ENCODE measurements at places on chromosomes 1 and 21.
A peak's percentile ranks its signal among the peaks of the same experiment; 100 is the strongest.

GRCh38 chr1:21901473-21901847, 35.6 kb downstream of the HSPG2 start:
- DNase-seq: no peak

DNA sequence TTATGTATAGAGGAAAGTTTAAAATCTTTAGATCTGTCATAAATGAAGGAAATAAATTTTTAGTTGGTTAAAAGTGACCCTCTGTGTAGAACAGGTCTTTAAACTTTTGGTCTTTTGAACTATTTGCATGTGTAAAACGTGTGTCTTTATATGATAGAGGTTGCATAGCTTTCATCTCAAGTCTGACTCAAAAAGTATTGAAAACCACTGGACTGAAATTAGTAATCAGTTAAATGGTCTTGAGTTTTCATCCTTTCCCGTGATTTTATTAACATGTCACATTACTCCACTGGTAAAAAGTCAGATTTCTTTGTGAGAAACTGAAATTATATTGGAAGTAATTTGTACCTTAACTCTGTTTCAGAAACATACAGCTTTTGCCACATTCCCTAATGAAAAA, 1.8 kb downstream of the RNPC3 start:
- no peak for DNase-seq

GRCh38 chr1:198424441-198424840, 116.0 kb downstream of the ATP6V1G3 start:
- no peak for DNase-seq

DNA sequence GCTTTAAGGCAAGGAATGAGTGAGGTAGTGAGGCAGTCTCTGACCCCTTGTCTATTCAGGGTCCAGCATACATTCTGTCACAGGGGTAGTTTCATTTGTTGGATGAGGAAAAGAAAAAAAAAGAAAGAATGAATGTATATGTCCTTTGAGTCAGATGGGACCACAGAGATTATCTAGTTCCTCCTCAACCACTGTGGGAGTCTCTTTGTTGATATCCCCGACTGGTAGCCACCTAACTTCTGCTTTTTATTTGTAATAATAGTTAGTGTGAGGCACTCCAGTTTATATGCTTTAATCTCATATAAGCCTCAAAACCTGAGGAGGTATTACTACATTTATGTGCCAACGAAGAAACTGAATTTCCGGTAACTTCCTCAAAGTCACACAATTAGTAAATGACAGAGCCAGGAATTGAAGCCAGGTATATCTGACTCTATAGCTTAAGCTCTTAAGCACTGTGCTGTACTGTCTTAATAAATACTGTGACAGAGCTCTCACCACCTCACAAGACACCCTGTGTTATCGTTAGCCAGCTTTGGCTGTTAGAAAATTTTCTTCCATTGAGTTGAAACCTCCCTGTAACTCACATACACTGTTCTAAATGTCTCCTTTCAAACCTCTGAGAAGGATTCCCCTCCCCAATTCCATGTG, 82.2 kb downstream of the MDM4 start:
- DNase-seq: no peak

DNA sequence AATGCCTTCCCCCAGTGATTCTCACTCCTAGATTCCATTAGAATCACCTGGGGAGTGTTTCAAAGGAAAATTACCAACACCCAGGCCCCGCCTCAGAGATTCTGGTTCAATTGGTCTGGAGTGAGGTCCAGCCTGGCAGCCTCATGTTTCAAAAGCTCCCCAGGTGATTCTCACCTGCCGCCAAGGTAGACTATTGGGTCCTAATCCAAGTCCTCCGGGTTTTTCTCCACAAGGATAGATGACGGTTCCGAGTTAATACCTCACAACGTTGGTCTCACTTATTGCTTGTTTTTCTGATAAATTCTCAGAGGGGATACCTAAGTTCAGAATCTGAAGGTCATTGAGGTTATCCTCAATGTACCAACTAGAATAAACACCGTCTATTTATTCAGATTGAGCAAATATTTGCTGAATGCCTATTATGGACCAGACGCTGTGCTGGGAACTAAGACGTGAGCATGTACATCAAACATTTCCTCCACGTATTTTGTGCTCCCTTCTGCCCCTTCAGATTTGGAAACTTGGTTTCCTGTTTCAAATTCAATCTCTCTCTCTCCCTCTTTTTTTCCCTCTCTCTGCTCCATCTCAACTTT, 97.5 kb downstream of the SEC16B start:
- no peak for DNase-seq

- DNase-seq: no peak
Observed at GRCh38 chr1:165395478-165395877, 39.0 kb upstream of the LMX1A start.

DNA sequence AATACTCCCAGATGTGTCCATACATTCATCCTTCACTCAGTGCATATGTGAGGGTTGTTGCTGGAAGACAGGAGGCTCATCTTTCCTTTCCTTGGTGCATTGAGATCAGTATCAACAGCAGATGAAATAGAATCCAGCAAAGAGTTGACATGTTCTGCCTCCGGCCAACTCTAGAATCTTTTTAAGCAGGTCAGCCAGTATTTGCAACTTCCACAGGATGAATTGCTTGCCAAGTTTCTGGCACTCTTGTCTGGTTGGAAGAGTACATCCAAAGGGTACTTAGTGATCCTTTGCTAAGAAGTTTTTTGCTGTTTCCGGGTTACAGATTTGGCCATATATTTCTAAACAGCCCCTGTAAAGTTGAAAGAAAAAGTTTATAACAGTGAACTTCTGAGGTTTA, 21.1 kb downstream of the SYNC start:
- no peak for DNase-seq

DNA sequence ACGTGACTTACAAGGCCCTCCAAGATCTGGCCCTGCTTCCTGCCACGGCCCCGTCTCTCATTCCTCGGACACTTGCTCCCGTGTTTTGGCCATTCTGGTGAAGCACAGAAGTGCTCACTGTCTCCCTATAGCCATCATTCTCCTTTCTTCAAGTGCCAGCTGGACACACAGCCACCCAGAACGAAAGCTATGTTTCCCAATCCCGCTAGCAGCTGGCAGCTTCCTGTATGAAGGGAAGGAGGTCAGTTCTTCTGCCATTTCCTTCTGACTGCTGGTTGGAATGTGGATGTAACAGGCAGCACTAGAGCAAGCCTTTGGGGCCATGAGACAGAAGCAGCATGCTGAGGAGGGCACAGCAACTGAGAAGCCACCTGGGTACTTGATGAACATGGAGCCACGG, 82.8 kb downstream of the TGFBR3 start:
- no peak for DNase-seq

DNA sequence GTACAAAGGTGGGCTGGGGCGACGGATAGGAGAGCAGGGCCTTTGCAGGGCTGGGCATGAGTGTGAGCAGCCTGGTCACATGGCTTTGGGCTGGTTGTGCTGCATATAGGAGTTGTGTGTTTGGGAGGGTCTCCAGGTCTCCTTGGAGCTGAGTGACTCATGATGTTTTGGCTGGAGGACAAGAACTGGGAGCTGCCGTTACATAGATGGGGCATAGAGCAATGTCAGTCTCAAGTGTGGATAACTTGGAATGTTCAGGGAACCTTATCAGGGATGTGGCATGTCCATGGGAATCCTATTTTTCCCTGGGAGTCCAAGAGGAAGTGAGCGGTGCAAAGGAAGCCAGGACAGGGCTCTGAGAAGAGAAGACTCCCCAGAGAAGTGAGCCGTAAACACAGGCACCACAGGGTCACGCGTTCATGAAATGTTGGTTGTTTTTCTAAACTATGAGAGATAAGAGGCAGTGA, 136.4 kb upstream of the KCNE2 start:
- no peak for DNase-seq

DNA sequence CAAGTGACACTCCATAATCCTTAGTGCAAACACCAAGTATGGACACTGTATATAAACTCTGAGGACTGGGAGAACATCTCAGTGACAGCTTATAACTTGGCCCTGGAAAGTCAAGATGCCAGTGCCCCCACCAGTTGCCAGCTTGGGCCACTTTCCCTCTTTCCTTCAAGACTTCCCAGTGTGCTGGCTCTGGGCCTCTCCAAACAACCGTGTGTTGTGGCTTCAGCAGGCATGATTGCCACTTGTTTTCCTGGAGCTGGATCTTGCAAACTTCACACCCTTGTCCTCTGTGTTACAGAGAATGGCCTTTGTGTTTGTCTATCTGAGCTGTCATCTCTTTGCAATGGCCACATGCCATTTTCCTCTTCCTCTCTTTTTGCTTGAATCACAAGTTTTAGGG, 37.0 kb downstream of the CCDC185 start:
- DNase-seq: no peak

DNA sequence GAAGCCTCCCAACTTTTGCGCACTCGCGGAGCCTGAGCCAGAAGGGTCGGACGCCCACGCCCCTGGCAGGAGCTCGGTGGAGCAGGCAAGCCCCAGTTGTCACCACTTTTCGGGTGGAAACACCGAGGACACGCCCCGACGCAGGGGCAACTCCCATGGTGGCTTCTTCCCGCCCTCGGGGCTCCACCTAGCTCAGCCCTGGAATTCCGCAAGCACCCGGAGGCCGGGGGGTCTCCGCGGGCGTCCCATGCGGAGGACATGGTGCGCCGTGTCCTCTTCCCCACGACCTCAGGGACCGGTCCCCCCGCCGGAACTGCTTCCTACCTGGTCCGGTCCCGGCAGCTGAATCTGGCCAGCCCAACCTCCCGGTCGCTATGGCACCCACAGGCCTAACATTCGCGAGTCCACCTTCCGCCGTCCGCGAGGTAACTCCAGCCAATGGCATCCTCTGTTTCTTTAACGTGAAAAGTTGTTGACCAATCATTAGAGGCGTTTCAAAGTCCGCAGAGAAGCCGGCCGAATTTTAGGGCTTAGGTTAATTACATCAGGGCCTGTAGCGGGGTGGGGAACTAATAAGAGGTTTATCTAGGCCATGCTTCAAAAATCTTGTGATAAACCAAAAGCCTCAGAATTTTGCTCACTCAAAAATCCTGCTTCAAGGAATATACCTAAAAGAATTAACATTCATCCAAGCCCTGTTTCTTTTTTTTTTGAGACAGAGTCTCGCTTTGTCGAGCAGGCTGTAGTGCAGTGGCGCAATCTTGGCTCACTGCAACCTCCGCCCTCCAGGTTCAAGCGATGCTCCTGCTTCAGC, at the start of gene STPG1:
TSS of gene STPG1 (minus strand) at position 433 of the 814 bp plus-strand sequence. CDS start 12,394 bp downstream, outside the sequence.
- peak; percentile 74 for DNase-seq

DNA sequence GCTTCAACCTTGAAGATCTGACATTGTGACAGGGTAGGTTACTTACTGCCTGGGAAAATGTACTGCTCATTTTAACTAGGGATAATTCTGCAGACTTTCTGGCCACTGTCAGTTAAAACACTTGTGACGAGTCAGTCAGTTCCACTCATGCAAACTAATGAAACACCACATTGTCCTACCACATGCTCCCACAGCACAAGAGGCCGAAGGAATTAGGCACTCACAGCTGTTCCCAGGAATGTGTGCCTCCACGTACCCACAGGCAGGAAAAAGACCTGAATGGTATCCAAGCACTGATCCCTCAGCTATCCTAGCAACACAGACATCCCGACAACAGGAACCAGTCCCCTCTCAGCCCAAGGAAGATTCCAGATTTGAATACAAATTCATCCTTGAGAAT, 12.3 kb downstream of the BCAR3 start:
- no peak for DNase-seq

DNA sequence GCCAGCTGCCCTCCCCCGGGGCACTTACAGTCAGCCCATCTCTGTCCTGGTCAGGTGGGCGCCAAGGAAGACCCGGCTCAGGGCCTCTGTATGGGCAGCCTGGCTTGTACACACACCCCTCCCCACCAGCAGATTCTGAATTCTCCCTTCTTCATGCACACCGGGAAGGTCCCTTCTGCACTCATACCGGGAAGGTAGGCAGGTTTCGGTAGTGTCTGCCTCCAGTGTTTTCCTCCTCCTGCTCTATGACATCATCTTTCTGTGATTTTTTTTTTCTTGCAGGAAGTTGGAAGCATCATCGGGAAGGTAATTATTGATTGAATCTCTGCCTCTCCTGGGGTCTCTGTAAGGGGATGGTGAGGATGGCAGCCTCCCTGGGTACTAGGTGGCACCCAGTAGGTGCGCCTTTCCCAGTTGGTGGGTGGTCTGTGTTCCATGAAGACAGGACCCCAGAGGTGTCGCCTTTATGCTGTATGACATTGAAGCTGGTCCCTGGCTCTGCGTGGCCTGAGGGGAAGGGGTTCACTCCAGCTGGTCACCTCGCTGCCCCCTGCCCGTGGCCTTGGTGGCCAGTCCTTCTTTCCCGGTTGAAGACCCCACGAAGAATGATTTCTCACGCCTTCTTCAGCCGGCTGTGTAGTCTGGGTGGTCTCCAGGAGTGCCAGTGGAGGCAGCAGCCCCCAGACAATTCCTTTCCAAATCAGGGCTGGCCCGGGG, 82.1 kb upstream of the COL6A1 start:
- no peak for DNase-seq

- peak; percentile 50 for DNase-seq
Observed at GRCh38 chr1:8384088-8384487, 66.2 kb downstream of the SLC45A1 start.

DNA sequence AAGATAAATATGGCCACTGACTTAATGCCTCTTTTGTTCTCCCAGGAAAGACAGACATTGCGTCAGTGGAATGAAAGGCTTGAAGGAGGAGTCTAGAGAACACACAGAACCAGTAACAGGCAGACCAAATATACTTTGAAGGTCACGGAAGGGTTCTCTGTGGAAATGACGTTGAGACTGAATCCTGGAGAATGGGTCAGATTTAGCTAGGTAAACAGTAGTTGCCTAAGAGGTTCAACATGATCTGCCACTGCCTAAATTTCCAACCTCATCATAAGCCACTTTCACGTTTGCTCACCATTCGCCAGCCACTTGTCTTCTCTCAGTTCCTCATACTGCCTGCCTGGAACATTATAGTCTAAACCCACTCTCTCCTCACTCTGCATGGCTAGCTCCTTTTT, 20.5 kb downstream of the PLA2G4A start:
- DNase-seq: no peak
